Omental fat pad (tissue), 4 donors: ENCODE measurements at places on chromosomes 7 and 10. TPM values are rescaled to one million over a fixed set of nuclear protein-coding genes. Genes with fewer than 3 reads are reported as not detected.

NEUROD6 gene
- not detected for total RNA-seq

CHST3 gene
- total RNA-seq, result 27.9 TPM

PNLIPRP2 gene
- total RNA-seq, result not detected

GFRA1 gene
- total RNA-seq, result 35.2 TPM

GRID2IP gene
- not detected for total RNA-seq

MMP21 gene
- not detected for total RNA-seq

COL28A1 gene
- 0.84 TPM for total RNA-seq

GPR15LG gene
- not detected for total RNA-seq

SPDYE6 gene
- total RNA-seq, result not detected
